ENCODE measurements at places on chromosomes 12 and 14.

DNA sequence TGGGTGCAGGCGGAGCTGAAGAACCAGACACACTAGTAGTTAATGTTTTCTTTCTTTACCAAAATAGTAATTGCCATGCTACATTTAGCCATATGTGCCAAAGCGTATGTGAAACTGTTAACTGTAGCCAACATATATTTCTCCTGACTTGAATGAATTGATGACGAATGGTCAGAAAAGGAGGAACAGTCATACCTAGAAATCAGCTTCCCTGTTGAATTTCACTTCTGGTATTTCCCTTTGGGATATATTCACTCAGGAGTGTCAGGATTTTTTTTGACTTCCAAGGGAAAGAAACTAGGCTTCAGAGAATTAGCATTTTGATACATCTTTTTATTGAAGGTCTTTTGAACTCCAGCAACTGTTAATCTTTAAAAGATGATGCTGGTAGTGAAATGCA is 87.0 kb downstream of the ERC1 start:
- no peak for DNase-seq

DNA sequence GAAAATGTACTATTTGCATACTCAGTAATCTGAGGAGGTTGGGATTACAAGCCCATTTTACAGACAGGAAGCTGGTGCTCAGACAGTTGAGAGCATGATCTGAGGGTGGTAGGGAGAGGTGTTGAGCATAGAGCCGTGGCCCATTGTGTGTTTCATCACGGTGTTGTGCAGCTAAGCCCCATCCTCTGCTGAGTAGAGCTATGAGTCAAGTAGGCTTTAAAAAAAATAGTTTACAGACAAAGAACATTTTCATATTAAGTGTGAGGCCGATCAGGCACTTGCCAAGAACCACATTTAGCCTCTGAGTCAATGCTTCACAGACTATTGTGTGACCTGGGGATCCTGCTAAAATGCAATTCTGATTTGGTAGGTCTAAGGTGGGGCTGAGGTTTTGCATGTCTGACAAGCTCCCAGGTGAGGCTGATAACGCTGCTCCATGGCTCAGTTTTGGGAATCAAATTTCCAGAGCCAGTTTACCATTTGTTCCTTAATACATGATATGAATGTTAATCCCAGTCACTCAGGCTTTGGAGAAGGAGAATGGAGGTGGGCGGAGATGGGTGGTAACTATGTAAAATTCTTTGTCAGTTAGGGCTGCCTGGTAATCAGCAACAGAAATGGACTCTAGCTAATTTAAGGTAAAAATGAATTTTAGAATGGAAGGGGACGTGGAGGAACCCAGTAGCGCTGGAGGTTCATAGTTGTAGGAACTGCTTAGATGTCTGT is 22.2 kb downstream of the ZNF664 start:
- DNase-seq = no peak

- DNase-seq = no peak
Observed at GRCh38 chr12:89023936-89024335, 328.4 kb downstream of the DUSP6 start.

DNA sequence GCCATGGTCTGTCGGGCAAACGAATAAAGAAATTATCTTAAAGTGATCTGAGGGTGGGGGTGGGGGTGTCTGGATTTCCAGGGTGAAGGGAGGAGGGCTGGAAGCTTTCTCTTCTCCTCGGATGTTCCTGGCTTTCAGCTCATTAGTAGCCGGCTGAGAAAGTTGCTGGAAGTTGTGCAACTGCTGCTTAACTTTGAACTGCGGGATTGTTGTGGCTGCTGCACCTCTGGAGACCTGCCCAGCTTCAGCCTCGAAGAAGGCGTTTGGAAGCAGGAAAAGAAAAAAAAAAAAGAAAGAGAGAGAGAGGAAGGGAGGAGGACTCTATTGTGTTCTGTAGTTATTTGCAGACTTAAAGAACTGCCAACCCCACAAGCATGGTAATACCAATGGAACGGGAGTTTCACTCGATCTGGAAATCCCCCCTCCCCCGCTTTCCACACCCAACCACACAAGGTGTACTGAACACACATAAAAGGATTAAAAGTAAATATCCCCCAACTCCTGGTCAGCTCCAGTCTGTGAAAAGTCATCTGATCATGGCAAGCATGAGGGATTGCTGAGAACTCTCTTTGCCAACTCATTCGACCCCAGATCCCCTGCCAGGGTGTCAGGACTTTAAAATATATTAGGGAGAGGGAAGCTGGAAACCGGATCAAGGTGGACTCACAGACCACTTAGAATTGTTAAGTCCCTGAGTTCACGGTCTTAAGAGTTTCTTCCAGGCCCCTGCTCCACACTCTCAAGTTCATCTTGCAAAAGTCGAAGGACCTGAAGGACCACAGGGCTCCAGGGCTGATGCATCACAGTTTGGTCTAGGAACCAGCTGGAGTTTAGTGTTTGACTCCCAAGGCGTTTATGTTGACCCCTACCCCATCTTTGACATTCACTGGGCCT is at the start of gene RASSF9:
Gene RASSF9 (minus strand): TSS at position 213 of the 894 bp plus-strand sequence. CDS start 208 bp downstream, at position 5.
- DNase-seq = no peak

- no peak for DNase-seq
Observed at GRCh38 chr12:104058802-104059201, 5.5 kb upstream of the HCFC2 start.

DNA sequence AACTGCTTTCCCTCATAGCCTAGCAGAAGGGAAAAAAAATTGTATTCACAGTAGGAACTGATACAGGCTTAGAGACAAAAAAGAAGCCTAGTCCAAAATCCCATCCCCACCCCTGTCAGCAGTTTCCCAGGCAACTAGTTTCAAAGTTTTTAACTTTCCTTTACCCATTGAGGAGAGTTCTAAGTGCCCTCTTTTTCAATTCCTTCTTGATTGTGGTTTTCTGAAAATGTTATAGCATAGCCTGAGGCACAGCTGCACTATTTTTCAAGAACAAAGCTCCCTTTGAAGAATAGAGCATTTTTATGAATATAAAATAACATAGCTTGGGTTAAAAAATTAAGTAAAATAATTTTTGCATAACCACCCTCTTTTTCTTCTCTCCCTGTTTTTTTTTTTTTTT is 81.6 kb downstream of the IPO8 start:
- no peak for DNase-seq

DNA sequence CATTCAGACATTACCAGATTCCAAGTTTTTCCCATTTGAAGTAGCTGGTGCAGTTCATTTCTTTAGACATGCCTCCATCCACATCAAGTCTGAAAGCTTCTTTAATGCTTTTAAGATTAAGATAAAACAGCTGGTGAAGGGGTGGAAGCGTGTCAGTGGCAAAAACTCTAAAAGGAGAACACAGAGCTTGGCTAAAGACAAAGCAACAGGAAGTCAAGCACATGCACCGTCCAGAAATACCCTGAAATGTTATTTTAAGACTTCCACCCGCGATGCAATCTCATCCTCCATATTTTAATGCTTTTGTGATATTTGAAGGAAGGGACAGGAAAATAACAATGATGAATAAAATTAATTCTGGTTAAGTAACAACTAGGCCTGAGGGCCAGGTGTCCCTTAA is 31.8 kb downstream of the PPM1H start:
- peak; percentile 15 for DNase-seq

GRCh38 chr12:113461666-113462065 is 10.0 kb downstream of the LHX5 start:
- DNase-seq = peak; percentile 20

DNA sequence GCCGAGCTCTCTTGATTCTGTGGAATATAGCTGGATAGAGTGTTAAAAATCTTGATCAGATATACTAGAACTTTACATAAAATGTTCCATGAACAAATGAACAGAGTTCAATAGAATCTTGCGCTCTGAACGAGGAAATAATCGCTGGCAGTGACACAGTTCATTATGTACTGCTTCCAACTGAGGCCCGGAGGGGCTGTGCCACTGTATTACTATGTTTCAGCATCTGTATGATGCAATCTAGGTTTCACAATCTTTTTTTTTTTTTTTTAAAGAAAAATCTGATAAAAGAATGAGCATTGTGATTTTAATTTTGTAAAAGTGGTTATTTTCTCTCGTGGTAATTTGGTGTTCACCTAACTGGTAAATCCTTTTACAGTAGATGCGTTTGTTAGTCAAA is 77.2 kb downstream of the FERMT2 start:
- DNase-seq = no peak

GRCh38 chr12:42846782-42847181 is 257.2 kb upstream of the PRICKLE1 start:
- DNase-seq = no peak

- DNase-seq = peak; percentile 35
Observed at GRCh38 chr14:101960225-101960624, 4.1 kb upstream of the DYNC1H1 start.

Measured in HL-60 (cell line).